ENCODE measurements at places on chromosomes 1 and 21.

GRCh38 chr1:186654741-186655140 is 25.5 kb downstream of the PTGS2 start:
- no peak for DNase-seq

GRCh38 chr1:179337288-179337687 is 28.5 kb upstream of the AXDND1 start:
- DNase-seq, result no peak

- no peak for DNase-seq
Observed at GRCh38 chr1:193368302-193368701, 181.9 kb upstream of the B3GALT2 start.

GRCh38 chr1:36160388-36160948 is 4.5 kb downstream of the MAP7D1 start:
- no peak for DNase-seq

- DNase-seq, result no peak
Observed at GRCh38 chr1:93595743-93596142, 85.9 kb downstream of the BCAR3 start.
